ENCODE measurements at places on chromosomes 5 and 9.

DNA sequence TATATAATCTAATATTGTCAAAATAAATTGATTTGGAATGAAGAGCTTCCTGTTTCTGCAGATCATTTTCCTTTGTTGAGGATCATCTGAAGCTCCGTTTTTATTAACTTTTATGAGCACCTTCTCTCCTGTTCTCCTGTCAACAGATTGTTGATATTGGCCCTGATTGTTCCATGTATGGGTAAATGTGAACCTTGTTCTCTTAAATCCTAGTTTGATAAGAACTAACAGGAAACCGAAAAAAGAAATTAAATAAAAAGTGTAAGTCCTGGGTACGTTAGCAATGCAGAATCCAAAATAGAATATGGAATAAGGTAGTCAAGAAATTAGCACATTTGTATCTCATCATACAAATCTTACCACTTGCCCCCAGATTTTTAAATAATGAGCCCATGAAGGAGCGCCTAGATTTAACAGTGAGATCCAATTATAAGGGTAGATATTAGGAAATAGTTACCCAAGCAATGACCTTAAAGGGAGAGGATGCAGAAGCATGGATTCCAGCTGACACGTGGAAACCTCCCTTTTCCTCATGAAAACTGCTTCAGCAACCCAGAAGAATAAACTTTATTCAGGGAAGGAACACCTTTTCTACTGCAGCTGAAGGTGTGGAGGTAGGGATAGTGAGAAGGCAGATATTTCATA, 80.8 kb upstream of the PIK3R1 start:
- DNase-seq: no peak

GRCh38 chr5:56480078-56480704, 247.1 kb upstream of the ANKRD55 start:
- DNase-seq: peak; percentile 15

GRCh38 chr5:163712011-163712410, 206.6 kb downstream of the MAT2B start:
- DNase-seq: no peak

- no peak for DNase-seq
These were observed 41.3 kb upstream of the TESK1 start for GRCh38 chr9:35563791-35564197.

DNA sequence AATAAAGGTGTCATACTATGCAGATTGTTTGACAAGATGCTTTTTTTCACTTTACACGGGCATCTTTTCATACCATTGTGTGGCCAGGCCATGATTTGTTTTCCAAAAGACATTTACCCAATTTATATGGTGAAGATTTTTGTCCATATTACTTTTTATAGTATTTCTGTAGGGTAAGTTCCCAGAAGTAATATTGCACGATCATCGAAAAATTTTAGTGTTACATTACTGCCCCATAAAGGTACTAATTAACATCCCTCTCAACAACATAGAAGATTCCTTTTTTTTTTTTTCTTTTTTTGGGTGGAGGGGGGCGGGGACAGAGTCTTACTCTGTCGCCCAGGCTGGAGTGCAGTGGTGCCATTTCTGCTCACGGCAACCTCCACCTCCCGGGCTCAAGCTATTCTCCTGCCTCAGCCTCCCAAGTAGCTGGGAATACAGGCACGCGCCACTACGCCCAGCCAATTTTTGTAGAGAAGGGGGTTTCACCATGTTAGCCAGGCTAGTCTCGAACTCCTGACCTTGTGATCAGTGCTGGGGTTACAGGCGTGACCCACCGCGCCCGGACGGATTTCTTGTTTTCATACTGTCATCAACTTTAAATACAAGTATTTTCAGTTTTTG, 1.2 kb upstream of the ROPN1L start:
- DNase-seq: no peak

DNA sequence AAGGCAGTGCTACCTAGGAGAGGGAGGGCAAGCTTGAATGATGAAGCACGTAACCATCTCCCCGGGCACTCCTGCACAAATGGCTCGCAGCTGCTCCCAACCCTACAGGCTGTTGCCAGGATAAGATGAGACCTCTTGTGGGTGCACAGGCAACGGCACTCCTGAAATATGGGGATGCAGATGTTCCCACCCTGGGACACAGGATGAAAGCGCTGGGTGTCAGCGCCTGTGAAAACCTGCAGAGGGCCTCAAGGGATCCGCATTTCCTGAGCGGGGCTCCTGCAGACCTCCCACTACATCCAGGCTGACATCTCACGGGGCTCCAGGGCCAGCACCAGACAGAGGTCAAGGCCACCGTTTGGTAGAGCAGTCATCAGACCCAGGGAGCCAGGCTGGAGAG, 60.7 kb downstream of the SMIM23 start:
- DNase-seq: no peak

DNA sequence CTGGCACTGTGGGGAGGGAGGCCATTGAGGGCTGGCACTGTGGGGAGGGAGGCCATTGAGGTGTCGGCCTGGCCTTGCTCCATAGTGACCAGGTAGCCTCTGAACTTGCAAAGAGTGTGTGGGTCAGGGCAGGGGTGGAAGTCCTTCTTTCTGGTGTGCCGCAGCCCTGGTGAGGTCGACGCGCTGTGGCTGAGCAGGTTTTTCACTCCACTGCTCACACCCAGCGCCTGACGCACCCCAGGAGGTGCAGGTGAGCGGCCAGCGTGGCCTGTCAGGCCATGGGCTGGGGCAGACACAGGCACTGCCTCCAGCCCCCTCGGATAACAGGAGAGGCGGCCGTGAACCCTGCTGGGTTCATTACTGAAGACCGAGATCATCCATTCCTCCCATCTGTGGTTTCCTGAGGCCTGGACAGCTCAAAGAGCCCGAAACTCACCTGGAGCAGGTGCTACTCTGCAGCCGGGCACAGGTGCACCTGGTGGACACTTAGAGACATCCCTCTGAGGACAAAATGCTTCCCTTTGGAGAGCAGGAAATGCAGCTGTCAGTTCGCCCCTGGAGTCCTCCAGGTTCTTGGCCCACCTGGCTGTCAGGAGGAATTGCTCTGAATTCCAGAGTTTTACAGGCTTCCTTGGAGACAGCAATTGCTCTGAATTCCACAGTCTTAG, 32.4 kb downstream of the LHX3 start:
- no peak for DNase-seq

DNA sequence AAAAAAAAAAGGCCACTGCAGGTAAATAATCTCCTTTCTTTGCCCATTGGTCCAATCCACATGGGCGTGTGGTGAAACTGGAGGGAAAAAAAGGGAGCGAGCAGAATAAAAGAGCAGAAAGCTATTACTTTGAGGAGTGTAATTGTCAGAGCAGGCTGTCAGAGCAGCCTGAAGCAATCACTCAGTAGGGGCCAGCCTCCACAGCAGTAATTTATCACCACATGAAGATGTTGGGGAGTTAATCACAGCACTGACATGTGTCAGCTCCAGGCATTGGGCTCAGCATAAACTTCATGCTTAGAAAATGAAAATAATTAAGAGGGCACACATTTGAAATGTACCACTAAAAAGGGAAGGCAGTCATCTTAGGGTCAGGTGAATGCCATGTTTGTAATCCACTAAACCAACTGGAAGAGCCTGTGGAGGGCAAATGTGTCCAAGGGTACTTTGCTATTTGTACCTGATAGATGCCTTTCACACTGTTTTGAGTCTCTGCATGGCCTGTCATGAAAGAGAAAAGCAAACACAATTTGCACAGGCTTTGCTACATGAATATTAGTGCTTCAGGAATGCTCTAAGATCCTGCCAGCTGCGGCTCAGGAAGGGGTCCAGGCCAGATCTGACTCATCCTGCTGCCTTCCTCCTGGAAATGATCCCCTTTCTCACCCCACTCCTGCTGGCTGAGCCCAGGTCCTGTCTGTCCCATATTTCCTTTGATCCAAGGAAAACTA, 2.9 kb upstream of the PTGER4 start:
- DNase-seq: no peak

GRCh38 chr5:174563899-174564298, 160.5 kb upstream of the MSX2 start:
- no peak for DNase-seq

GRCh38 chr9:122988920-122989621, 44.4 kb upstream of the GPR21 start:
- no peak for DNase-seq

GRCh38 chr5:77143998-77144836, 57.1 kb upstream of the ZBED3 start:
- peak; percentile 5 for DNase-seq

DNA sequence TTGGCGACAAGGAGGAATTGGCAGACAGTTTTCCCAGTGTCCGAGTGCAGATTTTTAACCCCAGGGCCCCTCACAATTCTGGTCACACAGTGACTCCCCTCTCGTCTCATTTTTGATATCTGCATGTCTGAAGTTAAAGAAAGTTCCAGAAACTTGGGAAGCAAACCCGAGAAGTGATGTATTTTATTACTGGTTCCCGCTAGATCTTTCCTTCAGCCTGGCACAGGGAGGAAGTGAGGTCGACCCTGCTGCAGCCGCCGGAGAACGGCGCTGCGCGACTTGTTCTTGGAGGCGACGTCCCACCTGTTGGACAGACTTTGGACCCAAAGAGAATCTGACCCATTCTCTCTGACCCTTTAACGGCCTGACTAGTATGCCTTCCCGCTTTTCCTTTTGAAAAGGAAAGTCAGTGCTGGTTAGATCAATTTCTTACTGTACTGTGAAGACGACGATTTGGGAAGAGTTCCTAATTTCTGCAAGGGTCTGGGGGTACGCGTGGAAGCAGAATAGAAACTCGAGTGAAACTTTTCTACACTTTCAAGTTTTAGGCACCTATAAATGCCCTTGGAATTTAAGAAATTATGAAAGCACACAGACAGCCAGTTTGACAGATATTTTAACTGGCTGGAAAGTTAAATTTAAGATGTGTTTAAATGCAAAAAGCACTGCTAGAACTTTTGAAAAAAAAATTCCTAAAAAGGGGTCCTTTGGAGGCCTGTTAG, 744 bp downstream of the OTULIN start:
- no peak for DNase-seq

- no peak for DNase-seq
These were observed 16.1 kb downstream of the SLC22A4 start for GRCh38 chr5:132310141-132310834.

- DNase-seq: no peak
These were observed 95.8 kb upstream of the ADAMTS16 start for GRCh38 chr5:5044247-5044840.

DNA sequence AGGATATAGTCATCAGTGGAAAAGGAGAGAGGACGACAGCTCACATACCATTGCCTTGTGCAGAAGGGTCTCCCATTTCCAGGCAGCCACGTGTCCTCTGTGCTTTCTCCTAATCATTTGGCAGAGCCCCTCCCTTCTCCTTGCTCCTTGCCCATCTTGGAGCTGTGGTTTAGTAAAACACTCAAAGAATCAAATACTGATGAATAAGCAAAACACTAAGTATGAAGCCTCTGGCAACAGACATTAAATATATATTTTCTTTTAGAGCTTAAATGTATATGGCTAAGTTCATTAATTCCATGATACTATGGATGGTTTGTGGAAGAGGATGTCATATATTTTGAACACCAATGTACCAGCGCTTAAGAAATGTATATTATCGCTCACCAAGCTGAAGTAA, 278.5 kb downstream of the SAXO1 start:
- no peak for DNase-seq

- DNase-seq: no peak
These were observed 159.5 kb upstream of the SPEF2 start for GRCh38 chr5:35457912-35458823.

- no peak for DNase-seq
These were observed 7.1 kb upstream of the PLK2 start for GRCh38 chr5:58466939-58467338.

- DNase-seq: peak; percentile 35
These were observed at the start of gene IL7R for GRCh38 chr5:35856765-35857351. Gene IL7R (plus strand): TSS chr5:35856891. CDS start chr5:35856978, 87 bp downstream.

GRCh38 chr5:18732556-18733479, 1098.6 kb downstream of the TAF11L14 start:
- DNase-seq: no peak

GRCh38 chr9:107613321-107613720, 123.8 kb upstream of the KLF4 start:
- DNase-seq: no peak

GRCh38 chr5:137734962-137735554, 831 bp downstream of the KLHL3 start:
- no peak for DNase-seq

- no peak for DNase-seq
These were observed 473.6 kb upstream of the TNC start for GRCh38 chr9:115591584-115591984.

Data from effector memory CD8-positive, alpha-beta T cell (primary cell).